ENCODE measurements at places on chromosomes 2 and 18. TPM values are rescaled to one million over a fixed set of nuclear protein-coding genes. Genes with fewer than 3 reads are reported as not detected.

Gene MBD5
- total RNA-seq: 35.3 TPM

Gene CD8B
- not detected for total RNA-seq

Gene INPP5D
- 7.3 TPM for total RNA-seq

Gene MYL1
- 0.57 TPM for total RNA-seq

Gene TCF7L1
- 12.0 TPM for total RNA-seq

Gene ZEB2
- 147 TPM for total RNA-seq

Gene STRADB
- 35.4 TPM for total RNA-seq

Gene NEUROD1
- not detected for total RNA-seq

DNA sequence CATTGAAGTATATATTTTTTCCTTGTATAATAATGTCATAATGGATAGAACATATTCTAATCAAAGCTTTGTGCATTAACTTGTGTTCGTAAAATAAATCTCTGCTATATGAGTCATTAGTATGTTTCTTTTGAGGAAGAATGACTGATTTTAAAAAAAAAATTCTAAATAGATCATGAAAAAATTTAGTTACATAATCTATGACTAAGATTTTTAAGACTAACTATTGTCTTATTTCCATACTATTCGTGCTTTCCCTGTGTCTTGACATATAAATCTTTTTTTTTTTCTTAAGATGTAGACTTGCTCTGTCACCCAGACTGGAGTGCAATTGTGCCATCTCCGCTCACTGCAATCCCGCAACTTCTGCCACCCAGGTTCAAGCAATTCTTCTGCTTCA is 226.1 kb downstream of the DSEL start:
- no peak for DNase-seq

GRCh38 chr2:120524174-120524573 is 178.2 kb downstream of the INHBB start:
- DNase-seq: no peak

GRCh38 chr2:168722592-168722991 is 79.8 kb upstream of the NOSTRIN start:
- no peak for DNase-seq

DNA sequence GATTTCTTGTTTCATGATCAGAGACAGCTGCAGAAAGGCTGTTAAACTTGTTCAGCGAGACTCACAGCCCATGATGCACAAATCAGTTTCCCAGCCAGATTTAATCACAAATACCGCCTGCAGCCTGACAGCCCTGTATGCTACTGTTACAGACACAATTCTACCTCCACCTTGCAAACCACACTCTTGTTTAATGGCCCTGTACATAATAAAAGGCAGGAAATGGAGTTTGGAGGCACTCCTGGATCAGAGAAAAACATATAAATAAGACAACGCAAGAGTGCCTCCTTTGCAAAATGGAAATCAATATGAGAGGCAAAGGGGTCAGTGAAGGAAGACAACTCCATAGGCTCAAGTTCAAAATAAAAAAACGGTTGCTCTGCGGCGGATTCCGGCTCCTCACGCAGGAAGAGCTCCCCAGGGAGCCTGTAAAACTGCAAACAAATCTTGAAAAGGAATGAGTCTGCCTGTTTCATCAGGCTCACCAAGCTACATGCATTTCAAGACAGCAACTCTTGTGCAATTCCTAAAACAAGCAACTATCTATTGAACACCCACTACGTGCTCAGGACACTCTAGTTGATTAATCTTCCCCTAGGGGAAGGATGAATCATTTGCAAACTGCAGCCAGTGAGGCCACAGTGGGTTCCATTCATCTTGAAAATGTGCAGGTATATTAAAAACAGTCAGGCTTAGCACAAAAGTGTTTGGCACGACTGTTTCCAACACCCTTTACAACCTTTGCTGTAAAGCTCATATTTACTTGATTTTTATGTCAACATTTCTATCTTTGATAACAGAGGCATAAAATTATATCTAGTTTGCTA is 37.5 kb downstream of the TBC1D8 start:
- DNase-seq: no peak

- DNase-seq: no peak
Measured at GRCh38 chr2:172168917-172169346, 66.2 kb upstream of the DLX2 start.

DNA sequence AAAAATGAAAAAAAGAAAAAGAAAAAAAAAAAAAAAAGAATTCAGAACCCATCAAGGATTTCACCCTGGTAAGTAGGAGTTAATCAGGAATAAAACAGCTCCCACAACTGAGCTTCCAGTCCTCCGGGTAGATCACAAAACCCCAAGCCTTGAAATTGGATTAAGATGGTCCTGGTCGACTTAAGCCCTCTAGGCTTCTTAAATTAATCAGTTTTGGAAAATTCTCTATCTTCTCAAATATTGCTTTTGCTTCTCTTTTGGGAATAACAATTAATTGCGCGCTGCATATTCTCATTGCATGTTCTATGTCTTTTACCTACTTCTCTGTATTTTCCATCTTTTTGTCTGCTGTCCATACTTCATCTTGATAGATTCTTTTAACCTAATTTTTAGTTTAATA is 348.0 kb upstream of the MEX3C start:
- DNase-seq: no peak

- DNase-seq: no peak
Measured at GRCh38 chr2:40935349-40935748, 483.5 kb upstream of the SLC8A1 start.

DNA sequence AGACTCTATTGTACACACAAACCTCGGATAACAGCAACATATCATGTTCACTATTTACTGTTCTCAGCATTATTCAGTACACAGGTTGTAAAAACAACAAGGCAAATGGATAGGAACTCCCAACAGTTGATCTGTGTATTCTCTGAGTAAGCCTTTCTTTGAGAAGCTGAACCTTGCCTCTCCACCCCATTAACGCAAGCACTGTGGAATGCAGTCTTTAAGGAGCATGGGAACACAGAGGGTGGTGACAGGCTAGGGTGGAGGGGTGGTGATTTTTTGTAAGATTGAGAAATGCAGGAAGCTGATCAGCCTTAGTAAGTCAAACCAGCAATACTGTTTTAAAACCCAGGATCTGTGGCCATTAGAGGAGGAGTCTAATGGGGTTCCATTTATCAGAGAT is 19.6 kb upstream of the SERPINB11 start:
- no peak for DNase-seq

GRCh38 chr2:164495491-164496223 is 125.6 kb downstream of the GRB14 start:
- DNase-seq: no peak

GRCh38 chr2:139354518-139354917 is 574.3 kb upstream of the NXPH2 start:
- DNase-seq: no peak

DNA sequence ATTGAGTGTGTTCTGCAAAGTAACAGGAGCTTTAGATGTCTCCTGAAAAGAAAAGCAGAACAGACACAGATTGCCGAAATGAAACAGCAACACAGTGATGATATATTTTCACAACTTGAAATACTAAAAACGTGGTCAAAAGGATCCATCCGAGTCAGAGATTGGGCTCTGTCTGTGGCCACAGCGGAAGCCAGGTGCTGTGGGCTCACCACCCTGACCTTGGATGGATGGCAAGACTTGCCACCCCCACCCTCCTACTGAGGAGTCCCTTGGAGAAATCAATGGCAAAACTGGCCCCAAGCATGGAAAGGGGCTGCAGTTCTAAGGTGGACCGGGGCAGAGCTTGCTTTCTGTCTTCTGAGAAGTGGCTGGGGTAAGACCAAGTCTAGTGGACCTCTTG is 31.4 kb upstream of the ACKR3 start:
- no peak for DNase-seq

DNA sequence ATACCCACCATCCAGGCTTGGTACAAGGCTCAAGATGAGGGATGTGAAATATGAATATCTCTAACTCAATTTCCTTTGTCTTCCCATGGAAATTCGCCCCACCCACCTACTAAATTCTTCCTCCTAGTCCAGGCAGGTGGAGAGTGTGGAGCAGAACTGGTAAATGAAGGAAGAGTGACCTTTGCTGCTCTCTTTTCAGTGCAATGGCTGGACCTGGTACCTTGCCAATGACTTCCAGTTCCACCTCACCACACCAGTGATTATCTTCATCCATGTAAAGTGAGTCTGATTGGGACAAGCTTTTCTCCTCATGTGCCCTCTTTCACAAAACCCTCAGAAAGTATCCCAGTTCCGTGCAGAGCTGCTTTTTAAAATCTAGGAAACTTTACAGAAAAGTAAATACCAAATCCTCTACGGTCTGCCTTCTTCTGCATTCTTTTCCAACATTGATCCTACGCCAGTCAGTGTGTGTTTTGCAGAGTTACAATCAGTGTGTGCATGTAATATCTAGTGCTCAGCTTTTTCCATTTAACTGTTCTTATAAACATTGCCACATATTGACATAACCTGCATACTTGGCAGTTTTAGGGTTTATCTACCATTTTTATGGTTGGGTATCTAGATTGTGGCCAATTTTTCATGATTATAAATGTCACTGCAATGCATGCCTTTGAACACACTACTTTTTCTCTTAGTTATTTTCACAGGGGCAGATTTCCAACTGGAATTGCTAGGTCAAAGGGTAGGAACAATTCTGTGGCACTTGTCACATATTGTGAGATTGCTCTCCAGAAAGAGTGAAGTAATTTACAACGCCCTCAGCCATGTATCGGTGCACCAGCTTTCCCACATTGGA is 86.5 kb upstream of the SEC11C start:
- no peak for DNase-seq

GRCh38 chr2:226524381-226524843 is 275.2 kb downstream of the IRS1 start:
- DNase-seq: no peak

DNA sequence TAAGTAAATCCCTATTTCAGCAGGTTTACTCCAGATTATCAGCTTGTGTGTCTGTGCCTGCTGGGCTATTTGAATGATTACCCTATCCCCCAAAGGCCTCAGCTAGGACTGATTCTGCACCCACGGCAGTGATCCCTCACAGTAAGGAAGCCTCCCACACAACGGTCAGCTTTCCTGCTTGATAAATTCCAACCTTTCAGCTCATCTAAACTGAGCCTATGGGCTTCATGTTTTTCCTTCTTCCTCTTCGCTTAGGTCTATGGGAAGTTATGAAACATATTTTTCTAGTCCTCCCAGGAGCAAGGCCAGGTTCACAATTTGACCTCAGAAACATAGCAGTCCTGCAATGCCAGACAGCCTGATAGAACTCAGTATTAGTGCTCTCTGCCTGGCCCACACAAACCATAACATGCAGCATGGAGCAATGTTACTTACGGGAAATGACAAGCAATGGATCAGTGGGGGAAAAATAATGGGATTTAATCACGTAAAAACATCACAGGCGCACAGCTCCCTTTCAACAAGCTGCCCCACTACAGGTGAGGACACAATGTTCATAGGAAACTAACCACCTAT is 170.9 kb downstream of the ZNF521 start:
- no peak for DNase-seq

DNA sequence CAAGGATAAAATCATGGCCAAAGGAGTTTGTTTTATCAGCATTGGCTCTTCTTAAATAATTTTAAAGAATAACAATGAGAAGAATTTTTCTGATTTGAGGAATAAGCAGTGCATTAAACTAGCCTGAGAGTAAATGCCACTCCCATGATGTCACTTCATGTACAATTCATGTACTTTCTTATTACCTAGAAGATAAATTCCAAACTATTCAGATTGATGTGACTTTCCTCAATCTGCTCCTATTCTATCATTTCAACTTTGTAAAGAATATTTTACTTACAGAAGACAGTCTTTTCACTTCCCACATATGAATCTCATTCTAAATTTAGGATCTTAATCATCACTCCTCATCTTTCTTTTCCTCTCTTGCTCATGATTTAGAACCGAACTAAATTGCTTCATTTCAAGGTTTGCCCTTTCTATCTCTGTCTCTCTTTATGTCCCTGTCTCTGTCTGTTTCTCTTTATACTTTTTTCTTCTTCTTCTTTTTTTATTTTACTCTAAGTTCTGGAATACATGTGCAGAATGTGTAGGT is 1142.0 kb upstream of the PIK3C3 start:
- no peak for DNase-seq

- DNase-seq: no peak
Measured at GRCh38 chr18:57998461-57998860, 45.6 kb upstream of the NEDD4L start.

- peak; percentile 55 for DNase-seq
Measured at GRCh38 chr2:42133771-42134195, 35.4 kb upstream of the EML4 start.

DNA sequence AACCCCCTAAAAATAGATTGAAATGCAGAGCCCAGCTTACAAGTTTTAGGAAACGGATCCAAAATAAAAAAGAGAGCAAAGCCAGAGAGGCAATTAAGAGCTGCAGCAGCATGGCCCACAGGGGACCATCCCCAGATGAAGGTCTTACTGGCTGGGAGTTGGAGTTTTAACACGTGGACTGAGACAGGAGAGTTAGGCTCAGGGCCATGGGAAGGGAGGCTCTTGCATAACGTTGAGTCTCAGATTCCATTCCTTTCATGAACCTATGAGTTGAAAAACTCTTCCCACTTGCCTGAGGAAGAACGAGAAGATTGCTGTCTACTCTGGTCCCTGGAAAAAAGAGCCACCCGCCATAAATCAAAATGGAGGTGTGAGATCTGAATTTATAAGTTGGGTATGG is 101.8 kb upstream of the NDUFV2 start:
- DNase-seq: no peak

DNA sequence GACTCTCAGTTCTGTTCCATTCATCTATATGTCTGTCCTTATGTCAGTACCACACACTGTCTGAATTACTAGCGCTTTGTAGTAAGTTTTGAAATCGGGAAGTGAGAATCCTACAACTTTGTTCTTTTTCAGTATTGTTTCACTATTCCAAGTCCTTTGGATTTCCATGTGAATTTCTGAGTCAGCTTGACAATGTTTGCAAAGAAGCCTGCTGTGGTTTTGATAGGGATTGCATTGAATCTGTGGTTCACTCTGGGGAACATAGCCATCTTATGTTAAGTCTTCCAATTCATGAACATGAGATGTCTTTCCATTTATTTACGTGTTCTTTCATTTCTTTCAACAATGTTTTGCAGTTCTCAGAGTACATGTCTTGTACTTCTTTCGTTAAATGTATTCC is 15.0 kb downstream of the SLC3A1 start:
- no peak for DNase-seq

All from right cardiac atrium (tissue), 5 donors.